WTC11 (cell line): ENCODE measurements at places on chromosomes 13 and 19. TPM values are rescaled to one million over a fixed set of nuclear protein-coding genes. Genes with fewer than 3 reads are reported as not detected.

The ELAVL1 gene
- total RNA-seq = 144 to 160 TPM (median 149 TPM) in 3 replicates

The ZNF823 gene
- total RNA-seq = 4.4 to 5.4 TPM (median 4.6 TPM) in 3 replicates

The CRX gene
- 0.17 to 0.53 TPM (median 0.25 TPM) in 3 replicates for total RNA-seq

The ZNF223 gene
- total RNA-seq = 5.0 to 7.2 TPM (median 5.7 TPM) in 3 replicates

The TMEM255B gene
- total RNA-seq = 4.7 to 5.9 TPM (median 4.8 TPM) in 3 replicates

The TEKTIP1 gene
- total RNA-seq = 3.3 to 6.3 TPM (median 4.7 TPM) in 3 replicates

The ZNF682 gene
- 20.5 to 25.4 TPM (median 20.8 TPM) in 3 replicates for total RNA-seq

The ZNF45 gene
- 10.1 to 12.2 TPM (median 11.0 TPM) in 3 replicates for total RNA-seq

The KIR2DL4 gene
- total RNA-seq = not detected in 3 replicates

The ZNF541 gene
- 0.07 to 0.09 TPM (median 0.09 TPM) in 3 replicates for total RNA-seq

The VSTM1 gene
- not detected in 3 replicates for total RNA-seq

The IFNL1 gene
- total RNA-seq = not detected in 3 replicates

The ZNF555 gene
- total RNA-seq = 6.6 to 7.2 TPM (median 6.6 TPM) in 3 replicates

The CACNG8 gene
- 12.5 to 15.7 TPM (median 15.1 TPM) in 3 replicates for total RNA-seq

The MIA gene
- not detected in 3 replicates for total RNA-seq

The ZNF610 gene
- total RNA-seq = 4.4 to 8.5 TPM (median 6.6 TPM) in 3 replicates

The SLC15A1 gene
- total RNA-seq = 2.3 to 3.0 TPM (median 2.8 TPM) in 3 replicates

The SPIB gene
- 3.1 to 4.7 TPM (median 3.7 TPM) in 3 replicates for total RNA-seq

The ELSPBP1 gene
- not detected in 3 replicates for total RNA-seq

The SIGLEC11 gene
- total RNA-seq = not detected in 3 replicates

The KLK2 gene
- total RNA-seq = 0.18 to 0.46 TPM in 2 of 3 replicates, not detected in the other

The HCST gene
- 1.8 to 1.9 TPM (median 1.8 TPM) in 3 replicates for total RNA-seq

The KLHL1 gene
- total RNA-seq = not detected in 3 replicates

The ISOC2 gene
- total RNA-seq = 96.3 to 96.6 TPM (median 96.4 TPM) in 3 replicates

The MEDAG gene
- 1.9 to 2.4 TPM (median 2.1 TPM) in 3 replicates for total RNA-seq

The ANGPTL4 gene
- total RNA-seq = 1.0 to 2.7 TPM (median 2.2 TPM) in 3 replicates

The FPR3 gene
- total RNA-seq = not detected in 3 replicates

The JAK3 gene
- 4.4 to 5.6 TPM (median 5.6 TPM) in 3 replicates for total RNA-seq

The CEACAM18 gene
- total RNA-seq = not detected in 3 replicates

The DZIP1 gene
- total RNA-seq = 31.0 to 33.5 TPM (median 32.0 TPM) in 3 replicates

The SIGLEC12 gene
- total RNA-seq = not detected in 3 replicates

The DYRK1B gene
- 12.2 to 14.0 TPM (median 13.2 TPM) in 3 replicates for total RNA-seq

The OR7D2 gene
- not detected in 3 replicates for total RNA-seq

The HOMER3 gene
- 28.2 to 32.4 TPM (median 32.2 TPM) in 3 replicates for total RNA-seq

The FGF21 gene
- 0.21 to 0.44 TPM (median 0.26 TPM) in 3 replicates for total RNA-seq

The TSSK6 gene
- total RNA-seq = 4.7 to 7.8 TPM (median 7.7 TPM) in 3 replicates

The LRRC4B gene
- total RNA-seq = 10.0 to 11.0 TPM (median 10.9 TPM) in 3 replicates

The RASA3 gene
- 16.5 to 22.3 TPM (median 16.9 TPM) in 3 replicates for total RNA-seq

The MCF2L gene
- 34.8 to 35.4 TPM (median 34.9 TPM) in 3 replicates for total RNA-seq

The TMEM150B gene
- 0.44 to 0.50 TPM in 2 of 3 replicates, not detected in the other for total RNA-seq

The NLRP11 gene
- not detected in 3 replicates for total RNA-seq

The GARIN5A gene
- 8.2 to 17.1 TPM (median 15.3 TPM) in 3 replicates for total RNA-seq

The CCNE1 gene
- total RNA-seq = 34.4 to 36.0 TPM (median 35.0 TPM) in 3 replicates

The ZNF470 gene
- 6.0 to 6.5 TPM (median 6.2 TPM) in 3 replicates for total RNA-seq

The AKT1S1 gene
- 41.9 to 47.8 TPM (median 46.5 TPM) in 3 replicates for total RNA-seq

The METTL21C gene
- not detected in 3 replicates for total RNA-seq

The CYP4F12 gene
- total RNA-seq = not detected in 3 replicates

The TUBA3C gene
- not detected in 3 replicates for total RNA-seq

The PHF11 gene
- total RNA-seq = 9.3 to 11.9 TPM (median 10.8 TPM) in 3 replicates

The TNFAIP8L1 gene
- total RNA-seq = 8.3 to 8.7 TPM (median 8.6 TPM) in 3 replicates

The MISP3 gene
- 2.4 to 3.4 TPM (median 3.2 TPM) in 3 replicates for total RNA-seq

The ZNF85 gene
- 22.8 to 23.7 TPM (median 22.8 TPM) in 3 replicates for total RNA-seq

The ITPKC gene
- 10.4 to 13.8 TPM (median 10.6 TPM) in 3 replicates for total RNA-seq
